ENCODE measurements at places on chromosomes 6 and 20.

DNA sequence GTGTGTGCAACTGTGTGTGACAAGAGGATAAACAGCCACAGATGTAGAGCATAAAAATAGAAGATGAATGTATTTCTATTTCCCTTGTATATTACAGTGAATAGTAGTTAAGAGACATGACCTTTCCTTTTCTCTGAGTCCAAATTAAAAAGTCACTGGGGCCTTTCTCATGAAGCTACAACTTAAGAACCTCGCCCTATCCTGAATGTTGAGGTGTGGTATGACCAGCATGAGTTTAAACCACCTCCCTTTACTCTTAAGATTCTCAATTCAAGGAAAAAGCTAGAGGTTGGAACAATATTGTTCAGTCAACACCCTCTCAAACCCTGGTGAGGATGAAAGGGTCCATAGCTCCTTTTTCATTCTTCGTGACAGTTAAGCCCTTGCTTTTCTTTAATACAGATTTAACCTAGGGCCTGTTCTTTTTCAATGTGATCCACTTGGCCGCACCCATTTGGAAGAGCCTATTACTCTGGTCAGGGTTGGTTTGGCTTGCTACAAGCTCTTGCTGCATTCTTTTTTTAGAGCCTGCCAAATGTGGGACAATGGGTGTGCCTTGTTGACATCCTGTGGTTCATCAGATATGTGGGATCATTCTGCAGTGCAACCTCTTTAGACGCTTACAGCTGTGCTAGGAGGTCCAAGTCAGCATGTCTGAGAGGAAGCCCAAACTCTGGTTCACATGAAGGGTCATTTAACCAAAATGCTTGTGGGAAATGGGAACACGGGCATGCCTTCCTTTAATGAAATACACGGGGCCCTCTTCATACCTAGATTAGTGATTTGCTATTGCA is 290.0 kb downstream of the HAO1 start:
- DNase-seq: no peak

- DNase-seq: no peak
These were observed 48.3 kb downstream of the RREB1 start for GRCh38 chr6:7155871-7156579.

GRCh38 chr20:2521369-2522305 is 12.9 kb upstream of the ZNF343 start:
- DNase-seq: no peak

GRCh38 chr6:35177157-35177556 is 36.0 kb upstream of the TCP11 start:
- no peak for DNase-seq

DNA sequence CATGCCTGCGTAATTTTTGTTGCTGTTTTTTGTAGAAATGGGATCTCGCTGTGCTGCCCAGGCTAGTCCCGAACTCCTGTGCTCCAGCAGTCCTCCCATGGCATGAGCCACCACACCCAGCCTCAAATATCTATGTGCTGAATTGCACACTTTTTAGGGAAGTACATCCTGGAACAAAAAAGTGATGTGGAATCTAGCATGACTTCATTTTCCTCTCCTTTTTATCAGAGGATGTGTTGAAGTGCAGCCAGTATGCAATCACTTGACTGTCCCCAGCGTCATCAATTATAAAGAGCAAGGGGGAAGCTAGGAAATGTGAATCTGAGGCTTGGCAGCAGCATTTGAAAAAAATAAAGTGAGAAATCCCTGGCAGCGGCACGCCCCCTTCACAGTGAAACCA is 6.4 kb upstream of the EXOC2 start:
- no peak for DNase-seq

- no peak for DNase-seq
These were observed 21.6 kb downstream of the LY86 start for GRCh38 chr6:6610031-6610591.

DNA sequence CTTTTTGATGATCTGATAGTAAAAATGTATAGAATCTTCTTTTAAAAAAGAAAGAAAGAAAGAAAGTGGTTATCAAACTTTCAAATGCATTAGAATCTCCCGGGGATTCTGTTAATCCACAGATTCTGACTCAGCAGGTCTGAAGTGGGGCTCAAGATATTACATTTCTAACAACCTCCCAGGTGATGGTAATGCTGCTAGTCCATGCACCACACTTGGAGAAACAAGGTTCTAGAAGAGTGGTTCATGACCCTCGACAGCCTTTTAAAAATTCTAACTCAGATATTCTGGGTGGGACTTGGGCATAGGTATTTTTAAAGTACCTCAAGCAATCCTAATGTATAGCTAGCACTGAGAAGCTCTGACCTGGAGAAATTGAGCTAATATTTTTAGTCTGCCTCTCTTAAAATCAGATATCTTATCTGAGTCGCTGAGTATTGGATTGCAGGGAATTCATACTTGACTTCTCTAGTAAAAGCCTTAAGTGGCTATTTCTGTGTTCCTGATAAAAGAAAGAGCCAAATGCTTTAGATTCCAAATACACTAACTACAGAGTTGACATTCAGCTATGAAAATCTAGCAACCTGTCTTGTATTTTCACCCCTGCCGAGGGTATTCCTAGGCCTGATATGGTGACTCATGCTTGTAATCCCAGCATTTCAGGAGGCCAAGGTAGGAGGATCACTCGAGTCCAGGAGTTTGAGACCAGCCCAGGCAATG is 252.4 kb downstream of the PHACTR1 start:
- DNase-seq: no peak

DNA sequence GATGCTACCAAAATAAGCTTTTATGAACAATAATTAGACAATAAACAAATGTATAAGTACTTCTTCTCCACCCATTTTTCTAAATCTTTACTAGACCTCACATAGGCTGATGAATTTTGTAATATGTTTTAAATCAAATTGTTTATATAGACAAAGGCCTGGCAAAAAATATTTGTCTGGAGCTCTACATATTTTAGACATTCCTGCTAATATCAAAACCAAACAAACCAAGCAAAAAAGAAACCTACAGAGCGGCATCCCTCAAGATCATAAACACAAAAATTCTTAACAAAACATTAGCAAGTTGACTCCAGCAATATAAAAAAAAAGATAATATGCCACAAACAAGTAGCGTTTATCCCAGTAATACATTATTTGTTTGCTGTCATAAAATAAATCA is 87.2 kb downstream of the ADAT2 start:
- DNase-seq: no peak

- peak; percentile 62 for DNase-seq
These were observed 171.8 kb upstream of the AKAP12 start for GRCh38 chr6:151067684-151068596.

GRCh38 chr20:38242848-38243708 is 17.5 kb downstream of the KIAA1755 start:
- DNase-seq: no peak

GRCh38 chr20:57428324-57429158 is 37.3 kb downstream of the RBM38 start:
- no peak for DNase-seq

DNA sequence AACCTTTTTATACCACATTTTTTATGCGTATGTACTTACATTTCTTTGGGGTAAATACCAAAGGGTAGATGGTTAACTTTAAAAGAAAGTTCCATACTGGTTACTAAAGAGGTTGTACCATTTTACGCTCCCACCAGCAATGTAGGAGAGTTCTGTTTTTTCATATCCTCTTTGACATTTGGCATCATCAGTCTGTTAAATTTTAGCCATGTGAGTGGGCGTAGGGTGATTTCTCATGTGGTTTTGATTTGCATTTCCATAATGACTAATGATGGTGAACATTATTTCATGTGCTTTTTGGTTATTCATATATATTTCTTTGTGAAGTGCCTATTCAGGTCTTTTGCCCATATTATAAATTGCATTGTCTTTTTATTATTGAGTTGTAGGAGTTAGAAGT is 194.2 kb downstream of the PRL start:
- no peak for DNase-seq

- no peak for DNase-seq
These were observed 151.3 kb downstream of the RALGAPA2 start for GRCh38 chr20:20561172-20561571.

Measured in DMS153 (cell line).